ENCODE measurements at places on chromosomes 2 and 18. TPM values are rescaled to one million over a fixed set of nuclear protein-coding genes. Genes with fewer than 3 reads are reported as not detected.

GRCh38 chr18:28541276-28541930 lies 364.5 kb upstream of the CDH2 start:
- DNase-seq, result peak; percentile 3
- peaks cover 58% of the 10 kb centered on the region for H3K4me1 ChIP-seq
- H3K27ac ChIP-seq, result peak overlapping the region; percentile 59
- peaks cover 7% of the 10 kb centered on the region for H3K36me3 ChIP-seq
- no peaks in the 10 kb centered on the region for H3K27me3 ChIP-seq

- peak; percentile 35 for DNase-seq
- H3K27ac ChIP-seq, result peak overlapping the region; percentile 69
- H3K4me3 ChIP-seq, result no peak overlapping the region
- H3K36me3 ChIP-seq, result peaks cover 21% of the 10 kb centered on the region
Observed at GRCh38 chr18:55290898-55291297, 297.1 kb downstream of the TCF4 start.

- no peak overlapping the region for H3K27ac ChIP-seq
- H3K4me1 ChIP-seq, result peaks cover 21% of the 10 kb centered on the region
- no peaks in the 10 kb centered on the region for H3K36me3 ChIP-seq
- H3K4me3 ChIP-seq, result peak overlapping the region; percentile 13
- peak; percentile 13 for DNase-seq
Observed at GRCh38 chr2:118047380-118047826, 33.5 kb upstream of the CCDC93 start.

- H3K27ac ChIP-seq, result no peak overlapping the region
- DNase-seq, result no peak
- no peaks in the 10 kb centered on the region for H3K36me3 ChIP-seq
Observed at GRCh38 chr18:7754725-7755181, 187.6 kb downstream of the PTPRM start.

GRCh38 chr18:58446391-58447060 lies 182.4 kb downstream of the ALPK2 start:
- peaks cover 23% of the 10 kb centered on the region for H3K27me3 ChIP-seq
- H3K4me3 ChIP-seq, result no peak overlapping the region
- no peaks in the 10 kb centered on the region for H3K36me3 ChIP-seq

- DNase-seq, result no peak
- peaks cover 1% of the 10 kb centered on the region for H3K27me3 ChIP-seq
- H3K36me3 ChIP-seq, result no peaks in the 10 kb centered on the region
- H3K27ac ChIP-seq, result no peak overlapping the region
Observed at GRCh38 chr2:167945660-167946368, 301.6 kb downstream of the STK39 start.

The OTOS gene
- total RNA-seq, result 0.43 TPM

- 0 out of 2 replicates have a peak overlapping the region, but pooled peaks have one; percentile 7 for H3K27ac ChIP-seq
- 0 out of 2 replicates have a peak, but pooled peaks cover 7% of the 10 kb centered on the region for H3K36me3 ChIP-seq
- H3K4me1 ChIP-seq, result peaks cover 37% of the 10 kb centered on the region
Observed at GRCh38 chr2:42795841-42796301, 3.5 kb upstream of the HAAO start.

GRCh38 chr2:57892920-57893319 lies 153.7 kb upstream of the VRK2 start:
- H3K4me3 ChIP-seq, result no peak overlapping the region
- no peak overlapping the region for H3K27ac ChIP-seq
- peaks cover 4% of the 10 kb centered on the region for H3K27me3 ChIP-seq
- no peaks in the 10 kb centered on the region for H3K36me3 ChIP-seq
- H3K4me1 ChIP-seq, result peaks cover 46% of the 10 kb centered on the region

DNA sequence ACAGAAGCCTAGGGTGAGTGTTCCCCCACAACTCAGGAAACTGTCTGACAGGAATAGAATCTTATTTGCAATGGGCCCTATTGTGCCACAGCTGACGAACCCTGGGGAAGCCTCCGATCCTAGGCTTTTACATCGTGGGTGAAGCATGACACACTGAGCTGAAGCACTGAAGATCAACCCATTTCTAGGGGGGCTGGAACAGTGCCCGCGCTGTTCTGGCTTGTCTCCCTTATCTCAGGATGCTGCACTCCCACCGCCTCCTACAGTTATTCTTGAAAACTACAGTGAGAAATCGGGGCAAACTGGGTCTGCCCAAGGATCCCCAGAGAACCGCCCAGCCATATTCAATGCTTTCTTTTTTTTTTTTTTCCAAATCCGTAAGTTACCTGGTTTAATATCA lies 41.1 kb downstream of the NETO1 start:
- no peak for DNase-seq
- H3K27me3 ChIP-seq, result peaks cover 2% of the 10 kb centered on the region
- H3K36me3 ChIP-seq, result no peaks in the 10 kb centered on the region

DNA sequence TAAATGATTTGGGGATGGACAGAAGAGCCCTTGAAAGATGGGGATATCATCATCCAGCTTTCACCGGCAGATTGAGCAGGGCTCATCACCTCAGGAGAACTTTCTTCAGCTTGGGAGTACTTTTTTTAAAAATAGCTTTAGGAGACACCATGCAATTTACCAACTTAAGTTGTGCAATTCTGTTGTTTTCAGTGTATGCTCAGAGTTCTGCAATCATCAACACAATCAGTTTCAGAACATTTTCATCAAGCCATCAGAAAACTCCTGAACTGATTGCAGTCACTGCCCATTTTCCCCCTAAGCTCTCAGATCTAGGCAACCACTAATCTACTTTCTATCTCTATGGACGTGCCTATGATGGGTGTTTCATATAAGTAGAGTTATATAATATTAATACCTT lies 117.7 kb downstream of the CRIM1 start:
- H3K36me3 ChIP-seq, result peaks cover 100% of the 10 kb centered on the region
- H3K27ac ChIP-seq, result peak overlapping the region; percentile 68
- peaks cover 70% of the 10 kb centered on the region for H3K27me3 ChIP-seq
- DNase-seq, result no peak
- H3K4me3 ChIP-seq, result no peak overlapping the region

- H3K4me3 ChIP-seq, result no peak overlapping the region
- DNase-seq, result no peak
Observed at GRCh38 chr18:21575656-21576055, 24.8 kb downstream of the ESCO1 start.

The RNF152 gene
- total RNA-seq, result 68.4 TPM

The CAVIN2 gene
- 3.9 TPM for total RNA-seq

Data from HFFc6 (cell line).